ENCODE measurements at places on chromosomes 1 and 21.

DNA sequence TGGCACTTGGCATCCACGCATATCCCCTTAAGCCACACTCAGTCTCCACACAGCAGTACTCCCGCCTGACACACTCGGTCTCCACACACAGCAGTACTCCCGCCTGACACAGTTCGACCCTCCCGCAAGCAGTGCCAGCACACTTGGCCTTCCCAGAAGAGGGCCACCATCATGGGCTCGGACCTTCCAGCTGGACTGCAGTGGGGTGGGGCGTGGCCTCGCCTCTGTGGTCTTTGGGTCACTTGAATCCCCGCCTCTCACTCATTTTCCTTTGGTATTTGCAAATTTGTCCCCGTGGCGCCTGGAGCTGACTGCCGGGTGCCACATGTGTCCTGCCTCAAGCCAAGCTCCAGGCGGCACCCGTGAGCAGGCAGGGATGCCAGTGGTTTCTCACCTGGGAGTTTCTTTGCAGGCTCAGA lies 63.7 kb downstream of the FAAP20 start:
- DNase-seq: no peak

DNA sequence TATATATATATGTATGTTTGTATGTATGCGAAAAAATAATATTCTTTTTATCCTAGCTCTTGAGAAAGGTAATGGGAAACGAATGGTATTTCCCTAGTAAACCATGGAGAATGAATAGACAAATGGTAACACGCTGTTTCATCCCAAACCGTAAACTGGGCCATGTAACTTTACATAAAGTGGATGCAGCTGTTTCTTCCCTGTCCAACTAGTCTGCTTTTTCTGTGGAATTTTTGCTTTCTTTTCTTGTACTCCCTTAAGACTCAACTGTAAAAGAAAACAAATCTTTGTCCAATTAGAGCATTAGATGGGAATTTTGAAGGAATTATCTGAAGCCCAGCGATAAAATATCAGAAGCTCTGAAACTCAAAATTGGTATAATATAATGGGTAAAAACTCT lies 198.1 kb downstream of the NFIA start:
- no peak for DNase-seq

DNA sequence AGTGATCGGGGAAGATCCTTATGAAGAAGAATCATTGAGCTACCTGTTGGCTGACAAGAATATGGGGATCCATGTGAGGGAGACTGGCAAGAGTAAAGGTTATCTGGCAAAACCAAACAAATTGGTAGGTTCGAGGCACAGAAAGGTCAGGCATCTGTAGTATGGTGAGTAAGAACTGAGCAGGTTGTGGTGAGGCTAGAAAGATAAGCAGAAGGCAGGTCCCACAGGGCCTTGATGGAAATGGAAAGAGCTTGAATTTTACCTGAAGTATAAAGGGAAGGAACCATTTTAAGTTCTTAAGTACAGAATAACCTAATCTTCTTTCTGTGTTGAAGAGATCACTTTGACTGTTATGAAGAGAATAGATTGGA lies 11.1 kb downstream of the PTPRC start:
- DNase-seq: no peak

DNA sequence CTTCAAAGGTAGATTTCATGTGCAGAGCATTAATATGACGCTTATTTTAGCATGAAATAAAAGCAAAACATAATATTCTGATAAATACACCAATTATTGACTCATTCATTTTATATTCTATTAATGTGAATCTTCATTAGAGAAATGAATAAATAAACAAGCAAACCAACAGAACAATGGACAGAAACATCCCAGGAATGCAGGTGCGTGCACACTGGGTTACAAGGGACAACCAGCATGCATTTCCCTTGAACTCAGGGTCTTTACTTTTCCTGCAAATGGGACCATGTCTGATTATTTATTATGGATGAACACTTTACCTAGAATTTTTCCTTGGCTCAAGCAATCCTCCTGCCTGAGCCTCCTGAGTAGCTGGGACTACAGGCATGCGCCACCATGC lies 13.5 kb downstream of the LRRC53 start:
- no peak for DNase-seq

DNA sequence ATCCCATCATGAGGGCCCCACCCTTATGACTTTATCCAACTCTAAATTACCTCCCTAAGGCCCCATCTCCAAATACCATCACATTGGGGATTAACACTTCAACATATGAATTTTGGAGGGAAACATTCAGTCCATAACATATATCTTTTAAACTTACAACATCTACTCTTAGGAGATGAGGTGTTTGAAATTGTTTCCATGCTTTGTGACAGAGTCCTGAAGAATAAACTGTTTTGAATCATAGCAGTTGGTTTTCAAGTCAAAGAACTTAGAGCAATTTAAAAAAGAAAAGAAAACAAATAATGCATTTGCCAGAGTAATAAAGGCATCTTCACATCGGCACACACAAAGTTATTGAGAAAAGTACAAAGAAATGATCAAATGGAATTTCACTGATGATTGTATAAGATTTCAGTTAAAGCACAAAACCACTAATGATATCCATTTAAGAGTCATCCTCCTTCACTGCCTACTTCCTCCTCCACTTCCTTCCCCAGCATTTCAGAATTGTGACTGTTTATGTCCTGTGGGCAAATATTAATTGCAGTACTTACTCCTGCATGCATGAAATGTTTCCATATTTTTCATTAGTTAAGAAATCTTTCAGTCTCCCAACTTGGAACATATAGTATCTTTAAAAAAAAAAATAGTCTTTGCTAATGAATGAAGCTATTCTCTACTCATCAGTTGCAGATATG lies 202.0 kb downstream of the LRRC40 start:
- DNase-seq: no peak

DNA sequence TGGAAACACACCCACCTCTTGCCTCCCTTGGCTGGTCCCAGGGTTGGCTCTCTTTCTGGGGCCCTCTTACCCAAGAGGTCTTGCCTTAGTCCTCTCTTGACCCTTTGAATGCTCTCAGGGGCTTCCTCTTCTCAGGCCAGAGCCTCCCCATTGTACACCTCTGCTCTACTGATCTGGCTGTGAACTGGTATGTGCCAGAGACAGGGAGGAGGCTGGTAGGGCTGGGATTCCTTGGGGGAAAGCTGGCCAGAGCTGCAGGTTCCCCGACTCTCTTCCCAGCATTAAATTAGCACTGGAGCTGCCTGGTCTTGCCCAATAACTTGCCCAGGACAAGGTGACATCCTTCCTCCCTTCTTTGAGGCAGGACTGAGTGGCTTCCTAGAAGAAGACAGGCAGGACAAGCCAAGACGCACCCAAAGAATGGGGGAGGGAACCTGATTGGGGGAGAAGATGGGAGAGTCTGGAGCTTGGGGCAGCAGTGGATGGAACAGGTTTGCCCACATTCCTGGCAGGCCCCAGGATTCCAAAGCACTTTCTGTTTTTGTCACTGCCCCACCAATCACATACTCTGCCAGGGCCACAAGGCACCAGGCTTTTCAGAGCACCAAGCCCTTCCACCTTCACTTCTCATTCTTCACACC lies 37.2 kb upstream of the CITED4 start:
- DNase-seq: no peak

DNA sequence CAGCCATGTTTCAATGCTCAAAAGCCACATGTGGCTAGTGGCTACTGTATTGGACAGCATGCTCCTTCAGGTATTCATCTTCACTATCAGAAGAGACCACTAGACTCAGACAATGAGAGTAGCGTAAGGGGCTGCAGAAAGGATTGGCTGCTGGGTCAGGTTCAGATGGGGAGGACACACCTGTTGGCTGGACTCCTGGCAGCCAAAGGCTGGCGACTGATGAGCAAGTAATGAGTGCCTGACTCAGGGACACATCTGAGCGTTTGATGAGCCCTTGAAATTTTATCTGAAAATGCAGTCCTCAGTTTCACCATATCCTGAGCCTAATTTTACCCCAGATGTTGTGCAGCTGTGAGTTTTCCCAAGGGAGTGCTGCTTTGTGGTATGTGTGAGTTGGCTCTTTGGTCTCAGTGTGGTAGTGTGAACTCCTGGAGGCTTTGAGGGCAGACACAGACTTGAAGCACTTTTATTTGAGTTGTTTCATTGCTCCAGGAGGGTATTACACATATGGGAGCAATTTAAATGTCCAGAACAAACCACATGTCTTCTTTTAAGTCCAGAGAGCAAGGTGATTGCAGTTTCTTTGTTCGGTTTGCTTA lies 9.6 kb downstream of the ST6GALNAC3 start:
- no peak for DNase-seq

DNA sequence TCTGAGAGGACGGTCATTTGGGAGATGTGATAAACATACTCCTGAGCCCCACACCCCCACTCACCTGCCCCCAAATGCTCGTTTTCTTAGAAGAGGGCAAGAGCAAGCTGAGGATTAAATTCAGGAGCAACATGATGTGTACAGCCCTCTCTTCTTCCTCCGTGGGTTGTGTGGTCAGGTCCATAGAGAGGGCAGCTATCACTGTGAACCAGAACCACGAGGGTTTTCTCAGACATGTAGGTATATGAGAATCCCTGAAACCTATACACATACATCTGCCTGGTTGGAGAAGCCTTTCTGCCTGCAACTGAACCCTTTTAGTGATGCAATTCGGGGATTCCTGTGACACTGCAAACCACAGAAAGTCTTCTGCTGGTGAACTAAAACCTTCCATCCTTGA lies 38.9 kb downstream of the PGM1 start:
- no peak for DNase-seq
